ENCODE measurements at places on chromosomes 2 and 18.

- no peak for DNase-seq
Observed at GRCh38 chr2:123609077-123609476, 416.0 kb upstream of the CNTNAP5 start.

- no peak for DNase-seq
Observed at GRCh38 chr2:4020153-4020552, 316.8 kb downstream of the DCDC2C start.

DNA sequence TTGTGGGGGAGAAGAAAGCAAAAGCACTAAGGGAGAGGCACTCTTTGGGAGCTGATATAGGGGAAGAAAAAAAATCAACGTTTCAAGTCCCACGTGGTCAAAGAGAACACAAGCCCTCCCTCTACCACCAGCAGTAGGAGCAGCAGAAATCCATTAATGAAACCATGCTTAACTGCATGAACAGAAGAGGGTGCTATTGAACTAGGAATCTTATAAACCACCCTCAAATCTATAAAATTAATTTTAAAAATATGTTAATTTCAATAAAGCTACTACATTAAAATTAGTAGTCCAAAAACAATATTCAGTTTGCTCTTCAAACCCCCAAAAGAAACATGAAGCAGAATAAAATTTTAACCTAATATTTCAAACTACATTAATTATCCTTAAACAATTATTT, 147.8 kb downstream of the TMEM18 start:
- DNase-seq = no peak

DNA sequence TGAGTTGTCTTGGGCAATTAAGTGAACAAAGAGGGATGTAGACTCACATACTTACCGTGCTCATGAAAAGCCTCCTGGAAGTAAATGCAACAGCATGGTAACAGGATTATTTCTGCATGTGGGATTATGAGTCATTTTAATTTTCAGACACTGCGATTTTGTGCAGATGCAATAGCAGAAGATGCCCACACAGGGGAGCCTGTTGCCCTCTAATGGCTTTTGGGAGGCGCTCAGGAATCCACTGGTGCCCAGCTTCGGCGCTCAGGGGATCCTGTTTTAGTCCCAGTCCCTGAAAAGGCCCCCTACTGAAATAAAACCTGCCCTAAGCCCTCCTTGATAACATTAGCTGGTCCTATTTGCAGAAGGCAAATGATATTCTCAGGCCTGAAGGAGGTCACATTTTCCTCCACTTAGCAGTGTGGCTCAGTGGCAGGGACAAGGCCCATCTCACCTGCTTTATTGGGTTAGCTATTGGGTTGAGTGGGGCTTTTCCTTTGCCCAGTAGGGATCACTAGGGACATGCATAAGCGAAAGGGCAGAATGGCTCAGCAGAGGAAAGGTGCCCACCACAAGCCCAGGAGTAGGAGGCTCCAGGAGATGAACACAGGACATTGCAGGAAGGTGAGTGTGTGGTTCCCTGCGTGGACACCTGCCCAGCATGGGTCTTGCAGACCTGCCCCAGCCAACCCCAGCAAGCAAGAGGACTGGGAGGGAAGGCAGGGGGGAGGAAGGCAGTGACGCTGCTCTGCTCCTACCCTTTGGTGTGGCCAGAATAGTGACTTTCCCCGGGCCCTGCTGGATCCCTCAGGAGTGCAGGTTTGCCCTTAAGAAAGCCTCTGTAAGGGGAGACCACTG, 26.5 kb upstream of the KCNS3 start:
- no peak for DNase-seq

- no peak for DNase-seq
Observed at GRCh38 chr2:113407446-113408099, 29.9 kb upstream of the ZNG1B start.

All from effector CD8-positive, alpha-beta T cell (primary cell).